Right cardiac atrium (tissue), 5 donors: ENCODE measurements at places on chromosomes 16 and 17. TPM values are rescaled to one million over a fixed set of nuclear protein-coding genes. Genes with fewer than 3 reads are reported as not detected.
A peak's percentile ranks its signal among the peaks of the same experiment; 100 is the strongest.

DNA sequence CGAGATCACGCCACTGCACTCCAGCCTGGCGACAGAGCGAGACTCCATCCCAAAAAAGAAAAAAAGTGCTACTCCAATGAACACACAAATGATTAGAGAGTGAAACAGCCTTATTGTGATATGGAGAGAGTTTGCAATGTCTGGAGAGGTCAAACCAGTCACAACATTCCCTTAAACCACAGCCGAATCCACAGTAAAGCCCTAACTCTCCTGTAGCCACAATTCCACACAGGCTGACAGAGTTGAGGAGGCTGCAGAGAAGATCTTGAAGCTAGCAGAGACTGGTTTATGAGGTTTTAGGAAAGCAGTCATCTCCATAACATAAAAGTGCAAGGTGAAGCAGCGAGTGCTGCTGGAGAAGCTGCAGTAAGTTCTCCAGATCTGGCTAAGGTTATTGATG lies 6.7 kb downstream of the RNF213 start:
- no peak for DNase-seq

DNA sequence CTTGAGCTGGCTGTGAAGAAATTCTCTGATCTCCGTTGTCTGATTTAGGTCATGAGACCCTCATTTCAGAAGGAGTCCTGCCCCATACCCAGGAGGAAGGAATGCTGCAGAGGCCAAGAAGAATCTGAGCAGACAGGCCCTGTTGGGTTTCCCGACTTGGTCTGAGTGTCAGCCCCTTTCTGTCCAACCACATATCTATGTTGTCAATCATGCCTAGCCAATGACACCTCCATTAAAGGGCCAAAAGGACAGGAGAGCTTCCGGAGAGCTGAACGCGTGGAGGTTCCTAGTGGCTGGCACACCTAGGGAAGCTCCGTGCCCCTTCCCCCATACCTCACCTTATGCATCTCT lies 37.8 kb downstream of the PIMREG start:
- DNase-seq = no peak

DNA sequence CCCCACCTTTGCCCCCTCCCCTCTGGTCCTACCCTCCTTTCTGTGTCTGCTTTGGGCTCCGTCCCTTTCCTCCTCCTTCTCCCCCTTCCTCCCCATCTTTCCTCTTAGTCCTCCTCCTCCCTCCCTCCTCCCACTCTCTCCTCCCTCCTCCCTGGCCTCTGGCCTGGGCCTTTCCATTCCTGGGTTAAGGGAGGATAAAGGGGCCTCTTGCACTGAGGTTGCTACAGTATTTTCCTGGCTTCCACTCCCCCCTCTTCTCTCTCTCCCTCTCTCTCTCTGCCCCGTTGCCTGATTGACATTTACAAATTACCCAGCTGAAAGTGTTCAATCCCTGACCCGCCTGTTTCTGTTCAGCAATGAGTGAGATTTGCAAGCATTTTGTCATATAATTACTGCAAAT lies 44.0 kb downstream of the MRM1 start:
- no peak for DNase-seq

DNA sequence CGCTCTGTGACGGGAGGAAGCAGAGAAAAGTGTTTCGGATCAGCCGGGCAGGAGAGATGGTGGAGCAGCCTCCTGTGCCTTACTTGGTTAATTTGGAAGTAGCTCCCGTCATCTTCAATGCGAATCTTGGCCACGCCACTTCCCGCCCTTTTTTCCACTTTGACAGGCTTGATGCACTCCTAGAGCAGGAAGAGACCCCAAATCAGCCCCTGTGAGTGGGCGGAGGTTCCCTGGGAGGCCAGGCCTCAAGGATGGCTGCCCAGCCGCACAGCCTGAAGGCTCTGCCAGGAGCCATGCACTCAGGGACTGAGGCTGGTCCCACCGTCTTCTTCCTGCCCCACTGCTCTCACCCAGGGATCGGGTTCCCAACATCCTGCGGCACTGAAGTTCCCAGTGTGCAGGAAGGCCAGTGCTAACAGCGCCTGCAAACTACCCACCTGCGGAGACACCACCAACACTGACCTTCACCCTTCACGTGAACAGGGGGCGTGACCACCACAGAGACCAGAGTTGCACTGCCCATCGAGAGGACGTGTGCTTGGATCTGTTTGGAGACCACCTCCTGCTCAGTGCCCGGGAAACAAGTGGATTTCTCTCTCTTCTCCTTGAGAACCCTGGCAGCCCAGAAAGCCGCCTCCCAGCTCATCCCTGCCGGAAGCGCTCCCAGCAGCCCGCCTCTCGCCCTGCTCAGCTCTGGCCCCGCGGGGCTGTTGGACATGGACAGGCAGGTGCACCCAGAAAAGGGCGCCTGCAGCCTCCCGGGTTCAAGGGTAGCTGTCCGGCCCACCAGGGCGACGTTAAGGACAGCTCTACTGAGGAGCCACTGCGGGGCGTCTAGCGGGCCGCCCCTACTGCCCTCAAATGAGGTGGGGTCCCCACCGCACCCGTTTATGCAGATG lies 988 bp downstream of the CIAO3 start:
- DNase-seq = no peak

DNA sequence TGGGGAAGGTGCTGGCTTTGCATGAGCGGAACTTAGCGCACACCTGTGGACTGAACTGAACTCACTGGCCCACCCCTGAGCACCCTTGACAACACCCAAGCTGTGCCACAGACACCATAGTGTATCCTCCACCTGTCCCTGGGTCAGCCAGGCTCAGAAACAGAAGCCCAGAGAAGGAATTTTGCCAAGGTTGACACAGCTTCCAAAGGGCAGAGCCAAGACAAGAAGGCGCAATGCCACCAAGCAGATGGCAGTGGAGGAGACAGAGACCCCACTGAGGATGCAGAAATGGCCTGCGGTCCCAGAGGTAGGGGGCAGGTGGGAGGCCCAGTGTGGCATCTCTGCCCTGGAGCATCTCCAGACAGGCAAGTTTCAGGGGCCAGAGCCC lies 169.0 kb downstream of the ENGASE start:
- no peak for DNase-seq

DNA sequence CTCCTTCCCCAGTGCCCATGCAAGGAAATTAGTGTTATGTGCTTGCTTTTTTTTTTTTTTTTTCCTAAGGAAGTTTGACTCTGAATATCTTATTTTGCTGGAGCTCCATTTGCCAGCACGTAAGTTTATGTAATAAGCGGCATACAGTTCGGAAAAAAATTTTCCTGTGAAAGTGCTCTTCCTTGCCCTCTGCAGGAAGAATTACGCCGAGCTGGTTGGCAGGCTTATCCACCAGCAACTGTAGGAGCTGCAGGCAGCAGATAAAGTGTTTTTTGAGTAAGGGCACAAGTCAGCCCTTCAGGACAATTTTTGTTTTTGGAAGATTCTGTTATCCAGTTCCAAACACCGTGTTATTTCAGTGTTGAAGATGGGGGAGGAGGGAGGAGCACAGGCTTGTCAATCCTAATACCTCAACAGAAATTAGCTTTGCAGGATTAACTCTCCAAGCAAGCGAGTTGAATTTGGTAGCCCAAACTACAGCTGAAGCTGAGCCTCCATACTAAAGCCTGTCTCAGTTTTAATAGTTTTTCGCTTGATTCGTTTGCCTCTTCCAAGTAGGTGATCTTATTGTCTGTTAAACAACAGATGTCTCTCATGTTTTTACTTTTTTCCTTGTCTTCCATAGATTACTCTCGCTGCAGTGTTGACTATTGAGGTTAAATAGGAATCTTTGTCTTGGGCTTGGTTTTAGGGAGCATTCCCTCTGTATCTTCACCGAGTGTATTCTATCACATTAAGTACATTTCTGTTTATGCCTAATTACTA lies 1.1 kb downstream of the SPECC1 start:
- DNase-seq = peak; percentile 31

- no peak for DNase-seq
Measured at GRCh38 chr17:61468263-61468907, 16.2 kb downstream of the TBX4 start.

DNA sequence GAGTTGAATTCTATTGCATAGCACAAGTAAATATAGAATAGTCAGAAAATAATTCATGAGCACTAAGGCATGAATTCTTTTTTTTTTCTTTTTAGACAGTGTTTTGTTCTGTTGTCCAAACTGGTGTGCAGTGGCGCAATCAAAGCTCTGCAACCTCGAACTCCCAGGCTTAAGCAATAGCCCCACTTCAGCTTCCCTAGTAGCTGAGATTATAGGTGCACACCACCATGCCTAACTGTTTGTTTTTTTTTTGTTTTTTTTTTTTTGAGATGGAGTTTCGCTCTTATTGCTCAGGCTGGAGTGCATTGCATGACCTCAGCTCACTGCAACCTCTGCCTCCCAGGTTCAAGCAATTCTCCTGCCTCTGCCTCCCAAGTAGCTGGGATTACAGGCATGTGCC lies 16.6 kb downstream of the TUBD1 start:
- no peak for DNase-seq

DNA sequence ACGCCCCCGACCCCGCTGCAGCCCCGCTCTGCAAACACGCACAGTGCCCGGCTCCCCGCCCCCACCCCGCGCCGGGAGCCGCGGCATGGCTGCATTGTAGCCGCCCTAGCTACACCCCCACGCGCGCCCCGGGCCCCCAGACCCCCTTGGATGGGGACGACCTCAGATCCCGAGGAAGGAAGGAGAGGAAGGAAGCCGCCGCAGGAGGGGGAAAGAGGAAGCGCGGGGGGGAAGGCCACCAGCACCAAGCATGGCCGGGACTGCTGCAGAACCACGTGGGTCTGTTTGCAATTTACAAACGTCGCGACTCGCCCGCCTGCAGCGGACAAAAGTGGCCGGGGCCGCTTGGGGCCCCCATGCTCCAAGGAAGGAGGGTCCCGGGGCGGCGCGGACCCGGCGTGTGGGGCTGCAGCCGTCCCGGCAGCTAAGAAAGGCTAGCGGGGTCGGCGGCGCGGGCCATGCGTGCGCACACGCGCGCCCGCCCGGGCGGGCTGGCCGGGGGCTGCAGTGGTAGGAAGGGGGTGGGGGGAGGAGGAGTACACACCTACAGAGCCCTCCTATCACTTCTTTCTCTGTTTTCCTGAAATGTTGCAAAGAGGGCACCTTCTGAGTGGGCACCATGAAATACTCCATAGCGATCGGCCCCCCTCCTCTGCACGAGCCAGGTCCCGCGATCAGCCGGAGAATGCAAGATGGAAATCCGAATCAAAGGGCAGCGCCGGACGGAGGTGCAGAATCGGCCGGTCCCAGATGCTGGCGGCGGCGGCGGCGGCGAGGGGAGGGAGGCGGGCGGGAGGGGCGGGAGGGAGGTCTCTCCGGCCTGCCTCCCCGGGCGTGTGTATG lies 488 bp downstream of the TFAP4 start:
- DNase-seq = no peak

Gene ABCC6
- 5.7 TPM for total RNA-seq

Gene TMEM114
- not detected for total RNA-seq

Gene MYH2
- total RNA-seq = 0.76 TPM

DNA sequence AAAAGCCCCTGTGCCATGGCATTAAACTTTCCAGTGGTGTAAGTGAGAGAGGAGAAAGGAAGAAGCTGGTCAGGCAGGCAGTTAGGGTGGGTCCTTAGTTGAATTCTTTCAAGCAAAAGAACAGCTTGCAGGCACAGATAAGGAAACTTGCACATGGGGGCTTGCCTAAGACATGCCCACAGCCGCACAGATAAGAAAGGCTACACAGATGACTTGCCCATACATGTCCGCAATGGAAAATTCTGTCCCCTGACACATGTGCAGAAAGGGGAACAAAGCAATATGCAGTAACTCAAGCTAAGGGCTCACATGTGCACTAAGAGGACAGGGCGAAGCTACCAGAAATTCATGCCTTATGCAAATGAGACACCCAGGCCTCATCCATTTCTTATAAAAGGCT lies 69.9 kb downstream of the GSG1L start:
- no peak for DNase-seq

- no peak for DNase-seq
Measured at GRCh38 chr16:84537491-84538151, 33.2 kb upstream of the MEAK7 start.
